ENCODE measurements at places on chromosomes 7 and 10.

DNA sequence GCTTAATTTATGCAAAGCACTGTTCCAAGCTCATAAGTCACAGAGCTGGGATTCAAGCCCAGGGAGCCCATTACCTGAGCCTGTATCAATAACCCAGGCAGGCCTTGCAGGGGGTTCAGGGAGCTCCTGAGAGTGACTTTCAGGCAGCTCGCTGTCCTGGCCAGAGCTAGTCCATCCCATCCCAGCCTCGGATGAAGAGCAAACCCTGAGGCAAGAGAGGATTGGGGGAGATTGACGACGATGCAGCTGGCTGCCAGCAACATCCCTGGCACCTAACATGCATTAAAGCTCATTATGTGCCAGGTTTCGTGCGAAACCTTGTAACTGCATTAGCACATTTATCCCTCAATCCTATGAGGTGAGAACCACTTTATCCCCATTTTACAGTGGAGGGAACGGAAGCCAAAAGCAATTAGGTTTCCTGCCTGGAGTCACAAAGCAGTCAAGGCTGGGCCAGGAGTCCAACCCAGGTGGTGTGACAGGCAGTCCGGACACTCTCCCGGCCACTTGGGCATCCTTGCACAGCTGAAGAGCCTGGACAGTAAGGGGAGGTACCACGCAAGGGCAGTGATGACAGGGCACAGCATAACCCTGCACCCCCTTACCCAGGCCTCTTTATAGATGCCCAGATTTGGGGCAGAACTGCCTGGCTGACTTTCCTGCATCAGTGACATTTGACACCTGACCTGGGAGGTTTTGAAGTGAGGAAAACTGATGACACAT, 129.8 kb upstream of the CHST15 start:
- DNase-seq, result no peak

DNA sequence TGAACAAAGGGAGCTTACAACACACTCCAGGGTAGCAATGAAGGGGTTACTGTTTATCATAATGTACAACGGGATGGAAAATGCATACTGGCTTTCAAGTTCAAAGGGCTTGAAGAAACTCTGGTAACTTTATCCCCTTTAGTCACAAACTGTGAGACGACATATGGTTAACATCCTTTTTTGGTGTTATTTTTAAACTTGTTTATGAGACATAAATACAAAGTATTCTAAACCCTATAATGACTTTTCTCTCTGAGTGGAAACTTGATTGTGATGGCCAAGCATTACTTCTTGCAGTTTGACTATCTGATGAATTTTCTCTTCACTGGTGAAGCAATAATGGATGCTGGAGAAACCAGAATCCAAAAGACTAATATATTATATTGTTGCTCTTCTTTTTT, 62.0 kb upstream of the SEMA3A start:
- no peak for DNase-seq

DNA sequence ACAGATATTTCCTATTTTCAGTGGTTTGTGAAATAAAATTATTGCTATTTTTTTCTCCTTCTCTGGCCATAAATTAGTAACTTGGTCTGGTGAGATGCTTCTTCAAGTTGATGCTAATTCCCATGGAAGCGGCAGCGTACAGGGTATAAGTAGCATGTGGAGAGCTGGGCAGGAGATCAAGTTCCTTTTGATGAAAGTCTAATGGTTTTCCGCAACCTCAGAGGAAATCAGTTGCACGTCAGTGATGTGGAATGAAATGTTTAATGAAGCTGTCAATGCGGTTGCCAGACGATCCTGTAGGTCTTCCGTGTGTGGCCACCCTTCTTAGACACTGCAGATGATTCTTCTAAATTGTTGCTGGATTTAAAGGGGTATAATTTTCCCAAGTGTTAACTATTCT, 236.4 kb upstream of the GRM3 start:
- no peak for DNase-seq

DNA sequence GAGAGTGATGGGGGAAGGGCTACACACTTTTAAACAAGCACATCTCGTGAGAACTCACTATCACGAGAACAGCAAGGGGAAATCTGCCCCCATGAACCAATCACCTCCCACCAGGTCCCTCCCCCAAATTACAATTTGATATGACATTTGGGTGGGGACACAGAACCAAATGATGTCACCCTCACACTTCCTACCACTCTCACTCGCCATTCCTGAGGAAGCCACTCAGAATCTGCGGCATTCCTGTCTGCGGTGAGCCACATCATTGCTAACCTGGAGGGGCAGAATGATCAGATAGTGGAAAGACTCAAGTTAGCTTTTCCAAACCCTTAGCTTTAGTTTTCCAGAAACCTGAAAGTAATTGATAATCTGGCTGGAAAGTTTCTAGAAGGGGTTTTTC, 66.9 kb downstream of the MYO3A start:
- no peak for DNase-seq

DNA sequence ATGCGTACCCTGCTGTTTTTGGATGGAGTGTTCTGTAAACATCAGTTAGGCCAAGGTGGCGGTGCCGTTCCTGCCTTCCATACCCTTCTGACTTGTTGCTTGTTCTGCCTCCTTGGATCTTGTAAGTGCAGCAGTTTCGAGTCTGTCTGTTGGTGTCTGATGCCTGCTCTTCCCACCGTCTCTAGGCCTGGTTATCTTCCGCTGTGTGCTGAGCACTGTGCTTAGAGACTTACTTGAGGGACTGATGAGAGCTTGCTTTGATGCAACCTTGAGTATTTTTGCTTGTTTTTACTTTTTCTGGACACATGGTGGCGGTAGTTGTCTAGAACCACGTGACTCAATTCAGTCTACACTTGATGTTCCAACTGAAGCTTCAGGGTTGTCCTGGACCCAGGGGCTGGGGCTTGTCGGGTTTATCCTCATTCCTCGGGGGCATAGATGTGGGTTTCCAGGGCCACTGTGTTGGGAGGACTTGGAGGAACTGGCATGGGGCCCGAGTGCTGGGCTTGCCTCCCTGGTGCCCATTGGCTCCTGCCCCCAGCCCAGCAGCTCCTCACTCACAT, 14.4 kb upstream of the SPRN start:
- DNase-seq, result no peak

DNA sequence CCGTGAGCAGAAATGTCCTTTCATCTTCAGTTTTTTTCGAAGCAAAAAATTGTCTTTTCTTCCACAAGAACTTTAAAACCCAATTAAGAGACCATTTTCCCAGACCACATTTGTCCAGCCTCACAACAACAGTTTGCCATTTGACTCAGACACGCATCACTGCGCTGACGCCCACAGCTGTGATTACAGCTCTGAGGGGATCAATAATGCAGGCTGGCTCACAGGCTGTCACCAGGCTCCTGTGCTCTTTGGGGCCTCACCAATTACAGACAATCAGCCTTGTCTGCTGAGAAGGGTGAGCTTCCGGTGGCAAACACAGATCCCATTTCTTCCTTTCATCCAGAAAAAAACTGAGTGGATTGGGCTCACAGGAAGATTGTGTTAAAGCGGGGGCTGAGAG, 33.3 kb downstream of the DDC start:
- DNase-seq, result no peak

DNA sequence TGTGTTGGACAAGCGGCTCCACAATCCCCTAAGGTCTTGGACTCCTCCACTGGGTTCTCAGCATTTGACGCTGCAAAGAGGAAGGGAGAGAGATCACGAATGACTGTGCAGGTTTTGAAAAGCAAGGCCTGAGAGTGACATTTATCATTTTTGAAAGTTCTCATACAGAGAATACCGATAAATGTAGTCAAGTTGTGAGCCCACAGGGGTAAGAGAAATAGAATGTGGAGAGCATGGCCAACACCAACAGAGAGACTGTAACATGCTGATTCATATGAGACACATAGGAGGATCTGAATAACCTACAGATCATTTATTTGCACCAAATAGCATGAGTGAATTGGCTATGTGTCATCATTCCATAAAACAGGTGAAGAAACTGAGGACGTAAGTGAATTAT, 230.5 kb upstream of the MBL2 start:
- no peak for DNase-seq

GRCh38 chr7:45244981-45245380, 87.4 kb downstream of the RAMP3 start:
- DNase-seq, result no peak

DNA sequence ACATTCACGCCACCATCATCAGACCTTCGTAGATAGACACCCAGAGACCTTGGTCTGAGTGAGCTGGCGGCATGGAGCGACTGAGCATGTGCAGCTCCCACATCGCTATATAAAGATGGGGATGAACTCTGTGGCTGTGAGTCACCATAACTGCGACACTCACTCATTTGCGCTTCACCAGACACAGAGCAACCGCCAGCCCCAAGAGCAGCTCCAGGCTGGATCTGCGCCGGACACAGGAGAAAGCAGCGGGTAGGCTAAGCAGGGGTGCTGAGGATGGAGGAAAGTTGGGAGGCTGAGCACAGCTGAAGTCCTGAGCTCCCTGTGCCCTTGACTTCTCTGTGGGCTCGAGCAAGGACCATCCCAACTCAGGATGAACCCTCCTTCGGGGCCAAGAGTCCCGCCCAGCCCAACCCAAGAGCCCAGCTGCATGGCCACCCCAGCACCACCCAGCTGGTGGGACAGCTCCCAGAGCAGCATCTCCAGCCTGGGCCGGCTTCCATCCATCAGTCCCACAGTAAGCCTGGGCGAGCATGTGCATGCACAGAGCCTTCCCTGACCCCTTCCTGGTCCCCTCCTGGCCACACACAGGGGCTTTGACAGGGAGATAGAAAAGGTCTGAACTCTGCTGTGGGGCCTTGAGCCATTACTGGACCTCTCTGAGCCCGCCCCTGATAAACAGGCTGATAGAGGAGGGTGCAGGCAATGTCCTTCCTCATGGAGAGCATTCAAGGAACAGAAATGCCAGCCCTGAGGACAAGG, at the start of gene OPN4:
Gene OPN4, plus strand, starts transcription at position 137 of the 762 bp plus-strand sequence. Its CDS starts 237 bp downstream, at position 374.
- DNase-seq, result no peak

DNA sequence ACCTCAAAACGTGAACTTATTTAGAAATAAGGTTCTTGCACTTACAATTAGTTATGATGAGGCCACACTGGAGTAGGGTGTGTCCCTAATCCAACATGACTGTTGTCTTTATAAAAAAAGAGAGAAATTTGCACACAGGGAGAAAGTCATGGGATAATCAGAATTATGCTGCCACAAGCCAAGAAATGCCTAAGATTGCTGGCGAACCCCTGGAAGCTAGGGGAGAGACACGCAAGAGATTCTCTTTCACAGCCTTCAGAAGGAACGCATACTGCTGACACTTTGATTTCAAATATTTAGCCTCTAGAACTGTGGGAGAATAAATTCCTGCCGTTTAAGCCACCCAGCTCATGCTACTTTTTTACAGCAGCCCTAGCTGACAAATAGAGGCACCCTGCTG, 138.3 kb downstream of the CCDC71L start:
- no peak for DNase-seq

- DNase-seq, result no peak
Observed at GRCh38 chr10:43867667-43868565, 219.2 kb upstream of the ZNF32 start.

DNA sequence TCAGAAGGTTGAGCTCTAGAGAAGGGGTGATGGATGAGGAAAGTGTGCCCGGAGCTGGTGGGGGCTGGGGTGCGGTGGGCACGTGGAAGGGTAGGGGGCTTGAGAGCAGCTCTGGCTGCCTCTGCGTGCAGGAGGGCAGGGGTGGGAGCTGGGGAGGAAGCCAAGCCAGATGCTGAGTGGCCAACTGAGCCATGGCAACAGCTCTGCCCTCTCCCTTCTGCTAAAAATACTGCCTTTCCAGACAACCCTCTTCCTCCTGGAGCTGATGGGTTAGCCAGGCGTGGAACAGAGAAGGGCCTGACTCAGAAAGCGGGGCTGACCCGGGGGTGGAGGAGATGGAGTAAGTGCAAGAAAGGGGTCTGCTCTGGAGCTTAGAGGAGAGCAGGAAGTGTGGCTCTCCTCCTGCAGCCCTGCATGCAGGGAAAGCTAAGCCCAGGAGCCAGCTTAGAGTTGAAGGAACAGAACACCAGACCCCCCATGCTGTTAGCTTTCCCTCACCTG, 114.6 kb upstream of the AGK start:
- no peak for DNase-seq

DNA sequence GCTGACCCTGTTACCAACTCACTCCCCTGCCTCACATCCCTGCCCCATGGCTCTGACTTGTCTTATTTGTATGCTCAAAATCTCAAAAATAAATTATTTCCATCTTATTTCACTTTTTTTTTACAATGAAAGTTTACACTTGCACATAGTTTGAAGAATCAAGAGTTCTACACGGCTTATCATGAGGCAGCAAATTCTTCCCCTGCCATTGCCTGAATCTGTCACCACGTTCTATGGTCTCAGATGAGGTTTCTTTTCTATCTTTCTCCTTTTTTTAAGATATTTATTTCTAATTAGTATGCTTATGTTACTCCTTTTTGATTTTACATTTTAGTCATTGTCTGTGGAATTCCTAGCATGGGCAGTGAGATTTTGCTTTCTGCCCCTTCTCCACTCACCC, 28.4 kb downstream of the ARHGAP22 start:
- DNase-seq, result no peak

- no peak for DNase-seq
Observed at GRCh38 chr10:7457478-7458316, 46.9 kb upstream of the SFMBT2 start.

DNA sequence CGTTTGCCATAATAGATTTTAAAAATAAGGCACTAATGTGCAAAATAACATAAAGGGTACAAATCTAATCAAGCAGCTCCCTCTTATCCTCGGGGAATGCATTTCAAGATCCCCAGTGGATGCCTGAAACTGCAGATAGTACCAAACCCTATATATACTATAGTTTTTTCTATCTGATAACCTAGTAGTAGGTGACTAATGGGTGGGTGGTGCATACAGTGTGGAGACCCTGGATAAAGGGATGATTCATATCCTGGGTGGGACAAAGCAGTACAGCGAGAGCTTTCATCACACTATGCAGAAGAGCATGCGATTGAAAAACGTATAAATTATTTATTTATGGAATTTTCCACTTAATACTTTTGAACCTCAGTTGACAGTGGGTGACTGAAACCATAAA, 464.5 kb downstream of the GRID1 start:
- DNase-seq, result no peak

- DNase-seq, result no peak
Observed at GRCh38 chr7:34064519-34065158, 159.3 kb downstream of the BMPER start.

GRCh38 chr7:129535896-129536295, 33.6 kb downstream of the SMKR1 start:
- no peak for DNase-seq

DNA sequence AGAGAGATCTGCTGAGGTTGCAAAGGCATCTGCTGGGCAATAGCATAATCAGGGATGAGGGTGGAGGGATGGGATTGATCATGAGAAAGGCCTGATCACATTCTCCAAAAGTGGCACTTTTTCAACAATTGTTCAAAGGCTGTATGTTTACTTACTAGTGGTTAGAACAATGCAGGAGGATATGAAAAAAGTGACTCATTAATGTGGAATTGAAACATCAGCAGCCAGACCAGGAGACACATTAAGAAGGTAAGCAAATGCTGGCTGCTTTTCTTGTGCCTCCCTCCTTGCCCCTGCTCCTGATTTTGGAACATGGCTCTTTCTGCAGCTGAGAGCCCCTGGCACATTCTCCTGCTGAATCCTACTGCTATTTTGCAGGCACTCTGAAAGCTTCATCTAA, 63.5 kb downstream of the FAM204A start:
- DNase-seq, result no peak

GRCh38 chr10:9668411-9668810, 1349.3 kb upstream of the CELF2 start:
- DNase-seq, result no peak
